ENCODE measurements at places on chromosomes 5 and 9.

GRCh38 chr5:171721464-171721863, 64.2 kb upstream of the SMIM23 start:
- DNase-seq = no peak

DNA sequence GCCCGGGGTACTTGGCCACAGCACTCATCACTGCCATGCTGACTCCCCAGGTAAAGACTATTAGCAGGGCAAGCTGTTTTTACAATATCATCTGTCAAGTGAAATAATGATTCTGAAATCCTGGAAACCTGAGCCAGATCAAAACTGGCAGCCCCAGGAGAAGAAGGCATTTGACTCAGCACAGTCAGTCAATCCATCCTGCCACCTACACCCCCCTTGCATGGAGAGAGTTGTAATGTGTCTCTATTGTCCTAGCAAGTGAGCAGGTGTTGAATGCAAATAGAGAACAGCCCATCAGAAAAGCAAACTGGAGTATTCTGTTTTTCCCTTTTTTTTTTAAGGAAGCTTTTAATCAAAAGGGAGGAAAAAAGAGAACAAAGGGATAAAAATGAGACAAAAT, 291.2 kb downstream of the BRINP1 start:
- DNase-seq = no peak

GRCh38 chr5:104431981-104432380, 869.4 kb upstream of the NUDT12 start:
- DNase-seq = no peak

DNA sequence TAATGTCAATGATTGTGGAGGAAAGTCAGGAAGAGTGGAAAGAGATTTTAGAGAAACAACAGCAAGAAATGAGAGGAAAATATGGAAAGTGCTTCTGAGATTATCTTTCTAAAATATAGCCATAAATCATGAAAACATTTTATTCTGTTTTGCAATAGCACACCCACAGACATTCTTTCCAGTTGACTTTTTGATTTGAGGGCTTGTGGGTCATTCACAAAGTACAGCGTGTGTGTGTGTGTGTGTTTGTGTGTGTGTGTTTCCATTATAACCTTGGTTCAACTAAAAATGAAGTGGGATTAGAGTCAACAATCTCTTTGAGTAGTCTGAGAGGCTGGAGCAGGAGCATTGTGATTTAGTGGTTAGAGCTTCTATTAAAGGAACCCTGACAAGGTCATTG, 116.6 kb upstream of the GAS1 start:
- no peak for DNase-seq

DNA sequence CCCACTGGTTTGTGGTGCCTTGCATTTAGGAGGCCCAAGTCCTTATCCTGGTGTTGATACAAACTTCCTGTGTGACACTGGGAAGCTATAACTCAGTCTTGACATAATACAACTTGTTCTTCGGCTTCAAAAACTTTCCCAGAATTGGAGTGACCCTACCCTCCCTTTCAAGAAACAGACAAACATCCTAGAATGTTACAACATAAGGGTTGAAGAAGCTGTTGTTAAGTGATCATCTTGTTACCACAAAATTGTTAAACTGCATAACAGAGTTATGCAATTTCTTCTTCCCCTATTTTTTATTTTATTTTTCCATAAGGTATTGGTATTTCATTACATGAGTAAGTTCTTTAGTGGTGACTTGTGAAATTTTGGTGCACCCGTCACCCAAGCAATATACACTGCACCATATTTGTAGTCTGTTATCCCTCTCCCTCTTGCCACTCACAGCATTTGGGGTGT, 21.3 kb downstream of the TLR4 start:
- DNase-seq = no peak

DNA sequence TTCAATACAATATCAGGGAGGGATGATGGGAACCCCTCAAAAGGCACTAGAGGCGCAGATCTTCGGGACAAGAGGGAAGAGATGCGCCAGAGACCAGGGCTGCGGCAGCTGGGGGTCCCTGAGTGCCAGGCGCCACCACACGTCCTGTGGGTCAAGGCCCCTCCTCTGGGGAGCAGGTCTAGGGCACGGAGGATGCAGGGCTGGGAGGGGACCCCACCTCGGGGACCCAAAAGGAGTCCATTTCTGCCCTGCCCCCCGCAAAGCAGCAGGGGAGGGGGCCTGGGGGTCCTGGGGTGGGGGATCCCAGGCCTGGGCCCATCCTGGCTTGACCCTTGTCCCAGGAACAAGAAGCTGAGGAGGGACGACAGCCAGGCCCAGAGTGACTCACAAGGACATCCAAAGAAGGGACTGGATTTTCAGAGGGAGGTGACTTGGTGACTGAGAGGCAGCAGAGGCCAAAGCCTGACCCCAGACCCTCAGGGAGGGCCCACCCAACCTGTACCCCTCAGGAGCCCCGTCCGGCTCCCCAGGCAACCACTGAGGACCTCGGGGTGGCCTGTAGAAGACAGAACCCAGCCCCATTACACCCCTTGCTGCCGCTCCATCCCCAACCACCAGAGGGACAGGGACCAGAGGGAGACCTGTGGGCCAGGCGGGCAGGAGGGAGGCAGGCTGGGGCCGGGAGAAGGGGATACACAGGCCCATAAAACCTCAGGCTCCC, 54.2 kb downstream of the LRSAM1 start:
- DNase-seq = no peak
